ENCODE measurements at places on chromosomes 2 and 18.

DNA sequence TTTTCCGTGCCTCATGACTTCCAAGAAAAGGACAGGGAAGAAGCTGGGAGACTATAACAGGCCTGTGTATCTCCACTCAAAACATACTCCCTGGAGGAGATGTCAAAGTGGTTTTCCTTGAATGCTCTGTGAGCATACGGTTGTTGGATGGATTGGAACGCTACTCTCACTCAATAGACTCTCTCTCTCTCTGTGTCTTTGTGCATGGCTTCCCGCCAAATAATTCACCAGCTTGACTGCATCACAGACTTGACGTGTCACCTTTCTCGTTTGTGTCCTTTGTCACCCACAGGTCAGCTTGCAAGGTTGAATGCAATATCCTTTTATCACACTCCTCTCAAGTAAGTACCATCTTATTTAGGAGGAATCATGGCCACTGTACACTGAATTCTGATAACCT lies 156.8 kb upstream of the MAPRE2 start:
- no peak for DNase-seq

DNA sequence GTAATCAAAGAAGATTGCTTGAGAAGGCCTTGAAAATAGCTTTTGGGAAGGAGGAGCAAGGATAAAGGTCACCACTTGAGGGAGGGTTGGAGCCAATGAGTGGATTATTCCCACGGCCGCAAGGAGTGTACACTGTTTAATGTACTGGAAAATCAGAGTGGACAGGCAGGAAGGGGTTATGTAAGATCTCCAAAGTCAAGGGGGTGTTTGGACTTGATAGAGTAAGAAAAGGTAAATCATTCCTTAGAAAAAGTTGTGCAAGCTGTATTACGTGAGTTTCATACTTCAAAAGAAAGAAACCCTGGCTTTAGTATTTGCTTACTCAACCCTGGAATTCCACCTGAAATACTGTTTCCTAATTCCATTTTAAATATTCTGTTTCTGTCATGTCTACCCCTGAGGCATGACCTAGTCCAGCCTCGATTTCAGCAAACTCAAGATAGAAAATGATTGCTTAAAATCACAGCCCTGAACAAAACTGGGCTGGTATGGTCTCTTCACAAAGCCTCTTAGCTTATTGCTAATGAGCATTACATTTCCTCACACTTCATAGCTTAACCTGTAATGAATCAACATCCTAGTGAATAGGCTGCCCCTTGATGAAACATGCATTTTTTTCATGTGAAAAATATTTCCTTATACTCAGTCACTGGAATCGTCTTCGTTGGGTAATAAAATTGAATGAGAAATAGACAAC lies 1.1 kb downstream of the MREG start:
- DNase-seq: no peak

- DNase-seq: no peak
Observed at GRCh38 chr2:76080154-76080553, 369.4 kb upstream of the GCFC2 start.

- no peak for DNase-seq
Observed at GRCh38 chr2:233692648-233693047, at the start of gene UGT1A6. TSS of gene UGT1A6 (plus strand) at chr2:233692890. CDS start at chr2:233693005, 115 bp downstream.

DNA sequence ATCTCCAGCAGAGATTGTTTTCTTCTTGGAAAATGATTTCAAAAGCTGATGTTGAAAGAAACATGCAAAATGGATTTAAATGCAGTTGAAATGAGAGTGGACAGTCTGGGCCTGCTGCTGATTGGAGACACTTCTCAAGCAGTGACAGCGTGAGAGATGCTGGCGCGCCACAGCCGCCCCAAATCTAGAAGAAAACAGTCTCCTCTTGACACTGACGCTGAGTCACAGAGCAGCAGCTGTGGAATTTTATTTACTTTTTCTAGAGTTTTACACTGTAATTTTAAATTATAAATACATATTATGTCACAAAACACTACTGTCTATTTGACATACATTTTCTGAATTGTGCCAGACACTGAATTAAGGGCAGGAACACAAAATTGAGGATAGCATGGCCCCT lies 121.8 kb upstream of the TMEM200C start:
- no peak for DNase-seq
